Stimulated activated CD4-positive, alpha-beta T cell treated with anti-CD3 and anti-CD28 coated beads, Interleukin-2, amount 100 ng/mL, for 24 hours (primary cell): ENCODE measurements at places on chromosomes 2 and 18.

- peak; percentile 63 for DNase-seq
Measured at GRCh38 chr2:175180701-175181103, 808 bp downstream of the ATP5MC3 start.

DNA sequence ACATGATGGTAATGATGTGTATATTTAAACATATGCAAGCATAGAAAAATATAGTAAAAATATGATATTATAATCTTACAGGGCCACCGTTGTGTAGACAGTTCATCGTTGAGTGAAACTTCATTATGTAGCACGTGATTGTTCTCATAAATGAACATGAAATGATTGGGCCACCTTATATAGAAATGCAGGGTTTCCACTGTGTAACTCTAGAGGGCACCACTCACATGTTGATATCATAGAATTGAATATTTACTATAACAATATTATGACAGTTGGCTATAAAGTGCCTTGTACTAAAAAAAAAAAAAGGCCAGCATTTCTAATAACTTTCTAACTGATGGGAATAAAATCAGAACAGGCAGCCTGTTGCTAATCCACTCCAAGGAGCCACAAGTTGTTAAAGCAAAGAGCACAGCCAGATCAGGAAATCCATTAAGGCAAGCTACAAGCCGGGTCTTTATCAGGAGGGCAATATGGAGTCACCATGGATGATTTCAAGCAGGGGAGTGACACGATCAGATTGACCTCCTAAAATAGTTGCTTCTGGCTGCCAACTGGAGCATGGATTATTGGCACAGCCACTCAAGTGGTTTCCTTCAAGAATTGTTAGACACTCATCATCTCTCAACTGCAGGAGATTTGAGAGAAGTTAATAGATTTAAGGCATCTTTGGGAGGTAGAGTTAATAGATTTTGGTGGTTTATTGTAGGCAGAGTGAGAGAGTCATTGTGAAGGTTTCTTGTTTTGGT lies 16.7 kb downstream of the IL1F10 start:
- DNase-seq, result no peak

DNA sequence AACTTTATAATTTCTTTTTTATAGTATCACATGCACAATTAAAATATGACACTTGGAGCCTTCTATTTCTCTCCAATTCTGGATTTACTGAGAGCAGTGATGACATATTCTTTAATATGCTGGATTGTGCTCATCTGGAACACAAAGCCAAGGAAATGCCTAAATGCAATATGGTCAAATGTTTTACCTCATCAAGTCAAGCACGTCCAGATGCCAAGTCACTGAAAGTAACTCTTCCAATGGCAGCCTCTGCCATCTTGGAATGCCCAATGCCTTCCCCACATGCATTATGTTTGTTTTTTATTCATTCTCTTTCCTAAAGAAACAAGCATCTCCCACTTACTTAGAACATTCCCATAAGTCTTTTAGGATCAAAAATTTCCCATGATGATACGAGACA lies 189.8 kb downstream of the TMX3 start:
- DNase-seq, result no peak

DNA sequence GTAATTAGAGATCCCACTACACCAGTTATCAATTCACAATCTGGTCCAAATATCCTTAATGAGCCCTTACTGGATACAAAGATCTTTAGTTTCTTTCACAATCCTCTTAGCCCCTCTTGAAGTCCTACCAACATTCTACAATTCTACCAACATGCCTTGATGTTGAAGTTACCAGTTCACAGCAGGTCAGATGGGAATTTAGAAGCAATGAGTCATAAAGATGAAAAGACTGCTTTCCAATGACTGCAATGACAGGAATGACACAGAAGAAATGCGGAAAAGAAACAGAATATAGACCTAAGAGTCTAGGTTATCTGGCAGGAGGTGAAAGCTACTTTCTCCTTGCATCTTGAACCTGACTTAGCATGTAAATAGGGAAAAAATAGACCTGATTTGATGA lies 24.5 kb downstream of the RTTN start:
- no peak for DNase-seq

- no peak for DNase-seq
Measured at GRCh38 chr2:88639865-88640264, 12.6 kb upstream of the EIF2AK3 start.

DNA sequence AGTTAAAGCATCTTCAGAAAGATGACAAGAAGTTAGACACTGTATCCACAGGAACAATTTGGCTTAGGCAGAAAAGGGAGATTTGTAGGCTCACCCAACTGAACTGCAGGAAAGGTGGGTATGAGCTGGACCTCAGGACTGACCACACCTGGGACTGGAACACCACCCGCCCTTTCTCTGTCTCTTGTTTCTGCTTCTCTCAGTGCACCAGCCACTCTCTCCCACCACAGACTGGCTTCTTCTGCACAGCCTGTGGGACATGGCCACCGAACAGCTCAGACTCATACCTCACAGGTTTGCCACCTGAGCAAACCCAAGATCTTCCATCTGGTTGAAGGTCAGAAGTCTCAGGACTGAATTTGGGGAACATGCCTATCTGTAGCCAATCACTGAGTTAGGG lies 14.2 kb upstream of the MALT1 start:
- no peak for DNase-seq

DNA sequence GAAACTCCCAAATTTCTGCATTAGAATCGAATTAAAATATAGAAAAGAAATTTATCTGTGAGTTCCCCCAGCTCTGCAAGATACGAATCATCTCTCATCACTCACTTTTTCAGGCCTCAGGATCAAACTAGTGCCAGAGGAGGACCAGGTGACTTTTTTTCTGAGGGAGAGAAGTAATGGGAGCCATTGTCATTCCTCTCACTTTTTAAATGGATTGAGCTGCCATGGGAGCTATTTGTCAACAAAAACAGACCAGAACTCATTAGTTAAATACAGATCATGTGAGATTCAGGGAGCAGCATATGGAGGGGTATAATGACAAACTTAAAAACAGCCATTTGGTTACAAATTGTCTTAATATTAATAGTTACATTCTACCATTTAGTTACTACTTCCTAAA lies 594.4 kb downstream of the DPP10 start:
- DNase-seq, result no peak

DNA sequence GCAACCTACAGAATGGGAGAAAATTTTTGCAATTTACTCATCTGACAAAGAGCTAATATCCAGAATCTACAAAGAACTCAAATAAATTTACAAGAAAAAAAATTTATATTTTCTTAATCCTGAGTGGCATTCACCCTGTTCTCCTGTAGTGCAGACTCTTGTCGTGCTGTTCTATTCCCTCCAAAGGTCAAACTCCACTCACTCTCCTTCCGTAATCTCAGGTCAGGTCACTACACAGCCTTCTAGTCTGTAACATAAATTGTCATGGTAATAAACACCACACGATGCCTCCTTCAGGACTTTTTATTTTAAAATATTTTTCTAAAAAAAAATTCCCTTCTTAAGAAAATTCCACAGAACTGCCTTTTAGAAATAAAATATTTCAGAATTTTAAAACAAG lies 417.9 kb upstream of the GCFC2 start:
- DNase-seq, result no peak

GRCh38 chr18:8952769-8953760 lies 149.4 kb upstream of the NDUFV2 start:
- DNase-seq, result no peak

DNA sequence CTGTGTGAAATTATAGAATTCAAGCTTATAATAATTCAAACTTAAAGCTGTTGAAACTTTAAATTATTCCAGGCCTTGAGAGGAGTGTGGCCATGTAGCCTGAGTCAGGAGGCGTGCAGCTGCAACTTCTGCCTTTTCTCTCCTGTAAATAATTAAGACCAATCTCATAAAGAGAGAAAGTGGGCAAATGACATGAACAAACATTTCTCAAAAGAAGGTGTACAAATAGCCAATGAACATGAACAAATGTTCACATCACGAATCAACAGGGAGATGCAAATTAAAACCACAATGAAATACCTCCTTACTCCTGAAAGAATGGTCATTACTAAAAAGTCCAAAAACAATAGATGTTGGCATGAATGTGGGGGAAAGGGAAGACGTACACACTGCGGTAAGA lies 149.1 kb upstream of the MYCN start:
- DNase-seq, result no peak

DNA sequence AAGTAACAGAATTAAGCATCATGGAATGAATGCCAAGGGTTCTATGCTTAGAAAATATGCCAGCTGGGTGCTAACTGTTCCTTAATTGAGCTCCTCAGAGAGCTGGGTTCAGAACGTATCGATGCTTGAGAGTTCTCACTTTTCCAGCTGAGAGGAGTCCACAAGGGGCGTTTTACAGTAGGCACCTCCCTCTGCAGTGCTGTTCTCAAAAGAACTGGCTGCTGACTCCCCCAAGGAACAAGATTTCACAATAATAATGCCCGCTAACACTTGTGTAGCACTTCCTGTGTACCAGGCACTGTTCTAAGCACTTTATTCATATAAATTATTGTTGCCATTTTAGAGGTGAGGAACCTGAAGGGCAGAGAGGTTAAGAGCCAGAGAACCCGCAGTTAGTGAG lies 18.1 kb upstream of the TMEM237 start:
- DNase-seq, result no peak

DNA sequence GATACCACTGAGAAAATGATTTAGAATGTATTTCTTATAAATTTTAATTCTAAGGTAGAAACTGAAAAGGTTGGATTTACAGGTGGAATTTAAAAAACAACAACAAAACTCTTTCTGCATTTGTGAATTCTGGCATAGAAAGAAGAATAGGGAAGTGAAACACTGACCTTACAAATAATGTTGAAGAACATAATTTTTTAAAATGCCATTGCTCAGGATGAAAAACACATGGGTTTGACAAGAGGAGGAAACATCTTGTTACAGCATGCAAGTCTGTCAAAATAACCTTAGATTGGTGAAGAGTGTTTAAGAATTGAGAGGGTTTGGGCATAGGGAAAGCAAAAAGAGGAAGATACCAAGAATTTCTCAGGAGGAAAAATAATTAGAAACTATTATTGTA lies 184.3 kb downstream of the UBE2E3 start:
- DNase-seq, result no peak

GRCh38 chr2:63893163-63893562 lies 51.5 kb downstream of the UGP2 start:
- no peak for DNase-seq

- no peak for DNase-seq
Measured at GRCh38 chr2:621303-622099, 55.7 kb downstream of the TMEM18 start.

- DNase-seq, result peak; percentile 21
Measured at GRCh38 chr2:102186791-102187495, at the start of gene IL1RL2. IL1RL2 (plus strand) TSS chr2:102187023; CDS start chr2:102187868, 845 bp downstream.

DNA sequence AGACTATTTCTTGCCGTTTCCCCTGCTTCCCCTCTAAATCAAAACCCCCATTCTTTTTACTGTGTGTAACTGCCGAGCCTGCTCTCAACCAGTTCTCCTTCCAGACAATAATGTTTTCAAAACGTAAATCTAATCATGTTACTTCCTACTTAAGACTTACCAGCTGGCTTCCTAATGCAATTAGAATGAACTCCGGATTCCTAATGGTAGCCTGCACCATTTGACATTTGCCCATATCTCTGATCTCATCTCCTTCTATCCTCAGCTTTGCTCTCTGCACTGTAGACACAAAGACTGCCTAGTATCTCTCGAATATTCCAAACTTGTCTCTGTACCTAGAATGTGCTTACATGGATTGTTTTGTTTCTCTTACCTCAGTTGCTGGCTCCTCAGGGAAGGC lies 12.9 kb downstream of the TTL start:
- no peak for DNase-seq

GRCh38 chr2:524442-524841 lies 152.8 kb downstream of the TMEM18 start:
- no peak for DNase-seq

DNA sequence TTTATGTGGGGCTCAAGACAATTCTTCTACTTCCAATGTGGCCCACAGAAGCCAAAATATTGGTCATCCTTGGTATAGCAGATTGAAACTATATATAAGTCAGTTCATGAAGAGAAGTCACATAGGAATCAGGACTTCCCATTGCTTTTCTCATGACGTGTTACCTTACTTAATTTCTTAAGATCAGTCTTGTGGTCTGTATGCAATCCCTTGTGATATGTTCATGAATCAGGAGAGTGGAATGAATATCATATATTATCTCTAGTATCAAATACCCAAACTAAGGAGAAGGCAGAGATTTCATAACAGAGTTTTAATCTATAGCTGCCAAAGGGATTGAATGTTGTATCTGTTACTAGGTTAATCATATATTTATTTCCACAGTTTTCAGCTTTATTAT lies 1390.4 kb downstream of the SUCLG1 start:
- no peak for DNase-seq

DNA sequence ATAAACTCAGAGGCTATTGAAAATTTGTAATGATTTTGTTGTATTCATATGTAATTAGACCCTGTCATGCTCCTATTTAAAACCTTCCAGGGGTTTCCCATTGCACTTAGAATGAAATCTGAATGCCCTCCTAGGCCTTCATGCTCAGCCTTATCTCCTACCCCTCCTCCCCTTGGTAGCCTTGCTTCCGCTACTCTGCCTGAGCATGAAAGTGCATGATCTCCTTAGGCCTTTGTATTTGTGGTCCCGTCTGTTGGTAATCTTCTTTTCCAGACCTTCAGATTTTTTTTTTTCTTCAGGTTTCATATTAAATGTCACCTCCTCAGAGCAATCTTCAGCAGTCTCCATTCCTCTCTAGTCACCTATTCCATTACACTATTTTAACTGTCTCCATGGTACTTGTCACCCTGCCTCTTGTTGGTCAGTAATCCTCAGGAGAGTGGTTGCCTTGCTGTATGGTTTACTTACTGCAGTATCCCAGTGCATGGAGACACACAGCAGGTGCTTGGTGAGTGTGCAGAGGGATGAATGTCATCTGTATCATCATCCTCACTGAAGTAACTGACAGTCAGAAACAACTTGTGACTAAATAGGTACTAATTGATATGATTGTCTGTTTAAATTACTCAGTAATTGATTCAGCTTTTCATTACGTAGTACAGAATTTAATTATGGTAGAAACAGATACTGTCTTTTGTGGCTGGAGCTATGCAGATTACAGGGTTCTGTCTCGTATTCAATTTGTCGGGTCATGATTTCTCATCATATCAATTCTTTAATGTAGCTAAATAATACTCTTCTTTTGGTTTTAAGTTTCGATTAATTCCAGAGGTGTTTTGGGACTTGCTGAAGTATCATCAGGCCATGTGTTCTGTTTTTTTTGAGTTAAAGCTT lies 63.9 kb downstream of the PHLPP1 start:
- no peak for DNase-seq

DNA sequence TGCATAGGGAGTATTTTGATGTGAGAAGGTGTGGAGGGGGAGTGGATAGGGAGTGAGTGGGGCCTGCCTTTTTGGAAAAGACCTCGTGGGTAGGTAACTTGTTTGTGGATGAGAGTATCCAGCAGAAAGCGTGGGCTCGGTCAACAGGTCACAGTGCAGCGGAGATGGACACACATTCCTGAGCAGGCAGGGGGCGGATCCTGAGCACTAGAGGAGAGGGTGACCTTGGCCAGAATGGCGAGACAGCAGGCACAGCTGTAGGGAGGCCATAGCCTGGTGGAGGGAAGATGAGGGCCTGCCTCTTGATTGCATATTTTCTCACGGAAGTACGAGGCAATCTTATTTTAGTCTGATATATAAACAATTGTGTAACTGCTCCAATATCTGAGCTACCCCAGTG lies 3.6 kb upstream of the MC2R start:
- DNase-seq, result no peak
